HS-27A (cell line): ENCODE measurements at places on chromosomes 3 and 15.

DNA sequence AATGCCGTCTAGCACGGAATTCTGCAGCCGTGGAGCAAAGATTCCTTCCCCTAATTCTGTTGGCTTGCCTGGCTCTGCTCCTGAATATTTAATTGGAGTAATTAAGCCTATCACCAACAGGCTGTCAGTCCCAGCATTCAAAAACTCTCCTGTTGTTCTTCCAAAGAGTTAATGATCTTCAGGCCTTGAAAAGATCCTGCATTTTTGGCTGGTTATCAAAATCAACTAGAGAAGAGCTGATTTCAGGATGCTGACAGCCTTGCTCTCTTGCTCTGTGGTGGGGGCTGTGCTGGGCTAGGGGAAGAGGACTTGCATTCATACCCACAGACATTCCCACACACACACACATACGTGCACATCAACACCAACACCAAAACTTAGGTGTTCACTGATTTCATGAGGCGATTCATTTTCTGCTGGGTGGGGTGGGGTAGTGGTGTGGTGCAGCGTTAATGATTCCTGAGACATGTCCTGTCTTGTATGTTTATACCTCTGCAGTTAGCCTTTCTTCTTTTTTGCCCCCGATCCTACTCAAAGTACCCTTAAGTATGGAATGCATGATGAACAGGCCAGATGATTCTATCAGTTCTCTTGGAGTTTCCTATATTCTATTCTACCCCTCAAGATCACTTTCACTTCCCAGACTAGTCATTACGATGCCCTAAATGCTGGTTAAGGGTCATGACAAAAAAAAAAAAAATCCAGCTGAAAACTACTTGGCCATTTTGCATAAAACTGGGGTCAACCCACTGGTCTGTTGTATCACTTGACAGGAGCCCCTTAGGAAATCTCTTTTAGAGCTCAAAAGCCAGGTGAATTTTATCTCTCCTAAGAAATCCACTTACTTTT lies 42.3 kb downstream of the CPN2 start:
- no peak for DNase-seq

DNA sequence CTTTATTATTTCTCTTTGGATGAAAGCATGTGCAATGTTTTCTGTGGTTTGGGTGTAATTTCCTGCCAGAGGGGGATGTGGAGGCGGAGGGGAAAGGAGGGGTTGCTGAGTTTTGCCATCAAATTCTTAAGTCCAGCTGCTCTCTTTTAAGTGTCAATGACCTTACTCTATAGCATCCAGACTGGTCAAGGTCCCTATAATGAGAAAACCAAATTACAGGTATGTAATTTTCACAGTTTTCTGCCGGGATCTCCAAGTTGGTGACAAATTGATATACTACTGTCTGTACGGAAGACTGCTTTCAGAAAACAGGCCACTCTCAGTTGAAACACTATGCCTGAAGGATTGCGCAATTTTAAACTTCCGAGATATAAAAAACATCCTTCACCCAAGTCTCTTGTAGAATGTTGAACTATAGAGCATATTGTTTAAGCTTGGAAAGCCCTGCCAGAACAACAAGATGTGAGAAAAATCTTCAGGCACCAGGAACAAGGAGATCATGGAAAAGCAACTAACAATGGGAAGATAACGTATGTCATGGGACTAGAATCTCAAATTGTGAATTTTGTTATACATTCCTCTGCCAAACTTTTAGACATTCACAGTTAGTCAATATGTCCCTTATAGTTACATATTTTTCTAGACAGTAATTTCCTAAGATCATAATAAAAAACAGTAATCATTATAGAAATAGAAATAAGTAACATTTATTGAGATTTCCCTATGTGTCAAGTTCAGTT lies 300.7 kb upstream of the SATB1 start:
- DNase-seq: no peak

- DNase-seq: no peak
Measured at GRCh38 chr3:44887101-44887500, 12.7 kb downstream of the TGM4 start.

- DNase-seq: peak; percentile 85
Measured at GRCh38 chr3:148866261-148866660, 1.2 kb downstream of the CPA3 start.

DNA sequence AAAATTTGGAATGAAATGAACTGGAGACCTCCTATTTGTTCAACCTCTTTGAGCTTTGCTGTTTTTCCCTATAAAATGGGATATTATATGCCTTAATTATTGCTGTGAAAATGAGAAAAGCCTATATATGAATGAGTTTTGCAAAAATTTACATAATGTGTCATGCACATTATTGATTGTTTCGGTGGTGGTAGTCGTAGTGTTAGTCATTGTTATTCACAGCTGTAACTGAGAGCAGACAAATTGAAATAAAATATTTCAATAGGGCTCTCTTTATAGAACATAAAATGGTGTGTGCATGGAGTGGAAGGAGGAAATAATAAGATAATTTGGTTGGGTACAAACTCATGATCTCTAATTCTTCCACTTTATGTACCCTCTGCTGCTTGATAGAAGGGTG lies 153.7 kb upstream of the GADL1 start:
- DNase-seq: no peak

DNA sequence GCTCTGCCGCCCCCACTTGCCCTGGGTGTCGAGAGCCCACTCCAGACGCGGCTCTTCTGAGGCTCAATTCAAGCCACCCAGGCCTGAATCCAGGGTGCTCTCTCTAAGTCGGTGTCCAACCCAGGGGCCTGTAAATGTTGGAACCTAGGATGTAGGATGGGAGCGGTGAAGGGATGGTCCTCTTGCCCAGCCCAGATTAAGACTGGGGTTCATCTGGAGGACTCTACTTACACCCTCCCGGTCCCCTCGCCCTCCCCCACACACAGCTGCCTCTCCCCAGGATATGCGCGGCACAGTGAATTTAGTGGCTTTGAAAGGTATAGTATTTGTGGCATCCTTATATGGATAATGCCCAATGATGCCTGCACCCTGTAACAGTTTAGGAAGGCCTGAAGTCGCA lies 822 bp upstream of the FBN1 start:
- no peak for DNase-seq

GRCh38 chr3:18071833-18072232 lies 329.4 kb upstream of the TBC1D5 start:
- DNase-seq: no peak

GRCh38 chr3:37700466-37701248 lies 161.0 kb upstream of the CTDSPL start:
- no peak for DNase-seq

DNA sequence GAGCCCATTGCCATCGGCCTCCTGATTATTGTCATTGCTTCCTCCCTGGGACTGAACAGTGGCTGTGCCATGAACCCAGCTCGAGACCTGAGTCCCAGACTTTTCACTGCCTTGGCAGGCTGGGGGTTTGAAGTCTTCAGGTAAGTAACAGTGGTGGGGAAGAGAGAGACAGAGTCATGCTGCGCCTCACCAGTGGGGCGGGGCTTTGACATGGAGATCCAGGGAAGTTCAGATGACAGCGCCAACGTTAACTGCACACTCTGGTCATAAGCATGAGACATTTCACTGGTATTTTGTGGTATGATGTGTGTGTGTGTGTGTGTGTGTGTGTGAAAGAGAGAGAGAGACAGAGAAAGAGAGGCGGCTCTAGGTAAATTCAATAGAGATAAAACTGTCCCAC lies 41.0 kb downstream of the AQP9 start:
- no peak for DNase-seq

DNA sequence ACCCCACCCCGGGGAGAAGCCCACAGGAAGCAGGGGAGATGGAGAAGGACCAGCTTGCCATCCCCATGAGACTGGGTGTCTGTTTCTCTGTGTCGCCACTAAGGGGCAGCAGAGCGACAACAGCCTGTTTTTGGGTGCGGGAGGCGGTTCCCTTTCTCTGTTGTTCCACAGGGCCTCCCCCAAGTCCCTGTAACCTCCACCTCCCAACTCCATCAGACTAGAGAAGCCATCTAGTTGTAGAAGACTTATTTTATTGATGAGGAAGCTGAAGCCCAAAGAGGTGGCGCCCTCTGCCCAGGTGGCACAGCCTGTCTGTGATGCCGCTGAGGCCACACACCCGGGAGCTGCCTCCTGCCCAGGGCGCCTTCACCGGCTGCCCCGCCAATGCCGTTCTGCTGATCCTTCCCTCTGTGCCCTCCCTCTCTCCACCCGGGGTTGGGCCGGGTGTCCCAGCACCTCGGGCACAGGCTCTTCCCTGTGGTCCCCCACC lies 3.9 kb upstream of the CCDC9B start:
- DNase-seq: no peak

DNA sequence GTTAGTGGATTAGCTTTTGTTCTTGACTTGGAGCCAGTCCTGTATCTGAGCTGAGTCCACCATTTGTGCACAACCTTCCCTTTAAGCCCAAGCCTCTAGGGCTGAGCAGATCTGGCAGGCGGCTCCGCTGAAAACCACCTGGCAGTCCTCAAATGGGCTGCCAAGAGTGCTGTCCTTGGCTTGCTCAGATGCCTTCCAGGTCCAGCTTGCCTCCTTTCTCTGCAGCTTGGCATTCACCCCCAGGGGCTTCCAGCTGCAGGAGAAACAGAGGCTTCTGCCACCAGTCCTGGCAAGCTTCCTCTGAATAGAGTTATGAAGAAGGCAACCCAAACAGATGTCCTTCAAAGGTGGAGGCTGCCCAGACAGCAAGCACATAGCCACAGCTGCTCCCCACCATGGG lies 96.7 kb downstream of the LRTM1 start:
- no peak for DNase-seq

DNA sequence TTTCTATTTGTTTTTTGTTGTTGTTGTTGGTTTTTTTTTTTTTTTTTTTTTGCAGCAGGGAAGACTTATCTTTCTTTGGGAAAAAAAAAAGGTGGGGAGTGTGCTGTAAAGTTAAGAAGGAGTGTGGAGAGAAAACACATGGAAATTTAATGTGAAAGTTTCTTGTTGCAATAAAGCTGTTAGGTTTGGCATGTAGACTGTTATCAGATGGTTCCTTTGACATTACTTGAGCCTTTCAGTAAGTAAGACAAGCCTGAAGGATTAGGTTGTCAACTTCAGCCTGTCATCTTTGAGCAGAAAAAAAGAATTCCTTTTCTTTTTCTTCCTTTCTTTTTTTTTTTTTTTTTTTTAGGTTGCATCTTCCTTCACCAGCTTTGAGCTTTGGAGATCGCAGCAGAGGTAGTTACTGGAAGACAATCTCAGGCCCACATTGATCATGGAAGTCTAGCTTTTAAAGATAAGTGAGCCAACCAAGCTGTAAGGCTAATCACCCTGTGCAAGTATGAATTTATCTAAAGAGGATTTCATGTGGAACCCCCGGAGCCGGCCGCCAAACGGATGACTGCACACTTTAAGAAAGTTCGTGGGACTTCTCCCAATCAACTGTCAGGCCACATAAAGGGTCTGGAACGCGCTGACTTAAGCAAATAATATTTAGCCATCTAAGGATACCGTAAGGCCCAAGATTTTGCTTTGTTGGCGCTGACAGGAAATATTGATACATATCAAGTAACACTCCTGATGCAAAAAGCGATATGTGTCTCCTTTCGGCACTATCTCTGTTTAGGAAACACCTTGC lies 1040.1 kb upstream of the NR2F2 start:
- no peak for DNase-seq

DNA sequence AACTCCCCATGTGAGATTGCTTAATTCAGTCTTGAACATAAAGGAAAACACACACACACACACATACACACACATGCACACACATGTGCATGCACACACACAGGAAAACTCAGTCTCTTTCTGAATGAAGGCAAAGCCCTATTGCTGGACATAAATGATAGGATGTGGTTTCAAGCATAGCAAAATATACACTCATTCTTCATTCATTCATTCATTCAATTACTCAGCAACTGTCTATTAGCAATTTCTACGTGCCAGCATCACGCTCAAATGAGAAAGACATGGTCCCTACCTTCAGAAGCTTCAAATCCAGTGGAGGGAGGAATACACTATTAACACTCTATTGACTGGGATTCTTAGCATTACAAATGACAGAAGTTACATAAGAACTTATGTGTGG lies 41.8 kb upstream of the UBE2E2 start:
- no peak for DNase-seq

DNA sequence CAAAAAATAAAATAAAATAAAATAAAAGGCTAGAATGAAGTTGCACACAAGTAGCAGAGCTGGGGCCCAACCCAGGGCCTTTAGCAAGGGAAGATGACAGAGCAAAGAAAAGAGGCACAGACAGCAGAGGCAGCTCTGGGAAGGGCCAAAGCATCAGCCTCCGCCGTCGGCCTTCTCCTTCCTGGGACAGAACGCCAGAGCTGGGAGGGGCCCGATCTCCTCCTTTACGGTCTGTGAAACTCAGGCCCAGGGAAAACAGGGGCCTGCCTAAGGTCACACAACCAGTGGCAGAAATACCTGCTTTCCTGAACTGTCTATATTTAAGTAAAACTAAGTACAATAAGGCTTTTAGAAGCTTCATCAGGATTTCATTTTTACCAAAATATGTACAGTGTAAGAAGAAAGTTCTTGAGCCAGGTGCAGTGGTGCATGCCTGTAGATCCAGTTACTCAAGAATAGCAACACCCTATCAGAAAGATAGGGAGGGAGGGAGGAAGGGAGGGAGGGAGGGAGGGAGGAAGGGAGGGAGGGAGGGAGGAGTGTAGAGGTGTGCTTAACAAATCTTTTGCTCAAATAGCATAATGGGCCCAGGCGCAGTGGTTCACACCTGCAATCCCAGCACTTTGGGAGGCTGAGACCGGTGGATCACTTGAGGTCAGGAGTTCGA lies 43.0 kb upstream of the MUC4 start:
- DNase-seq: no peak

DNA sequence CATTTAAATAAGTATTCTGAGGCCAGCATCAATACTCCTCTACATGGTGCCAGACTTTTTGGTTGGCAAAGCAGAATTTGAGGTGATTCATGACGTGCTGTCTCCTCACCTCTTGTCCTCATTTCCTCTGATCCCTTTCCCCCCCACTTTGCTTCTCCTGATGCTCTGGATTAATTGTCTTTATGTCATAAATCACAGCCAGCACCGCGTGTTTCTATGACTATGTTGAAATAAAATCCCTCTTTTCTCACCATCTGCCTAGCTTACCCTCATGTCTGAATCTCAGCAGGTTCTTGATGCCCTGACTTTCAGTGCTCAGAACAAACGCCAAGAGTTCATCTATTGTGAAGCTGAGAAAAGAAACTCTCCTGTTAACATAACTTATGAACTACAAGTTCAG lies 19.7 kb upstream of the PTPRG start:
- DNase-seq: no peak

DNA sequence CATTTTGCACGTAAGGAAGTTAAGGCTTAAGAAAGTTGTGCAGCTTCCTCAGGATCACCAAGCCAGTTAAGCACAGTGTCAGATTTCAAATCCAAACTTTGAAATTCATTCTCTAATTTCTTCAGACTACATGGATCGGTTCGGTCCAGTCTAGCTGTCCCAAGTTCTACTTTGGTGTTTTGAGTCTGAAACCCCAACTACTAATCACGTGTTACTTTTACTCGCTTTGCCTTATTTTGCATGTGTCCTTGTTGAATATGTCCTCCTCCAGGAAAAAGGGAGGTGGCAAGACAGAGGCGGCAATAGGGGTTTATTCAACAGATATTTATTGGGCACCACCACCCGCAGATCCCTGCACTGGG lies 522 bp upstream of the GXYLT2 start:
- no peak for DNase-seq
